ENCODE measurements at places on chromosomes 16 and 17.

DNA sequence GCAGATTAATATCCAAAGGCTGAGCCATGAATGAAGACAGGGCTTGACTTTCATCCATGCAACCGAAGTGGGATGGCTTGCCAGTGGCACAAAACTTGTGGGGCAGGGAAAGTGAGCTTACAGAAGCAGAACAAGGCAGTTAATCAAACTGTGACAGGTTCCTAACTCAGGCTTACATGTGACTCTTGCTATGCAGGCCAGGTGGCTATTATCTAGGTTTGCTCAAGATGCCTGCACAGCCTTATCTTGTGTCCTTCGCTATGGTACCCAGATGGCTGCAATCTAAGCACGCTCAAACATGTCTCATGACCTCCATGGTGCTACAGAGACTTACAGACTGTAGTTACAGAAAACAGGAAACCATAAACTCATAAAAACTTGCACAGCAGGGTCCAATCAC, 8.6 kb upstream of the DNAH9 start:
- DNase-seq: no peak

GRCh38 chr16:56732832-56733231, 2.9 kb downstream of the NUP93 start:
- no peak for DNase-seq

- no peak for DNase-seq
Observed at GRCh38 chr16:83951544-83951943, 1.5 kb upstream of the OSGIN1 start.

DNA sequence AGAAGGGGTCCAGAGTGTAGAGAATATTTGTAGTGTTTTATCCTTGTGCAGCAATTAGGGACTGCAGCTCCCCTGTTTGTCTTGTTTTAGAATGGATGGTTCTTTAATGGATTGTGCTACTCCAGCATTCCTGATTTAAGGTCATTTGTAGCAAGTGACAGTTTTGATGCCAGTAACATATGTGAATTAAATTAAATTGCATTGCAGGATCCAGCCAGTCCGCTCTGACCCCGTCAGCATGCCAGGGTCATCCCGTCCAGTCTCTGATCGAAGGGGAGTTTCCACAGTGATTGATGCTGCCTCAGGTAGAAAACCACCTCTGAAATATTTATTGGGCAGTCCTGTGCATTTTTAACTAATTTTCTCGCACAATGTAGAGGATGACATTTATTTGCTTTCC, 315.4 kb upstream of the TBX2 start:
- no peak for DNase-seq

GRCh38 chr16:11073407-11073999, 129.1 kb downstream of the CLEC16A start:
- no peak for DNase-seq

GRCh38 chr16:88062341-88063210, 111.3 kb downstream of the BANP start:
- no peak for DNase-seq

DNA sequence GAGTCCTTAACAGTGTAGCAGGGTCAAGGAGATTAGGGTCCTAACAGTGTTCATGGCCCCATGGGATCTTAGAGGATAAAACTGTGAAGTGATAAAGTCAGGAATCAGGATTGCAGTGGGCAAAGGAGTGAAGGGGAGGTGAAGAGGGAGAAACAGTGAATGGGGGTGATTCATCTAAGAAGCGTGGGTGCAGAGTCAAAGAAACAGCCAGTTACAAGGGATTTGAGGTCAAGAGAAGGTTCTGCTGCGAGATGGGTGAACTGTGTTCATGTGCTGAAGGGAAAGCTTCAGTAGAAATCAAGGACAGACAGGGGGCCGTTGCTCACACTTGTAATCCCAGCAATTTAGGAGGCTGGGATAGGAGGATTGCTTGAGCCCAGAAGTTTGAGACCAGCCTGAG, 5.9 kb downstream of the GTF3C1 start:
- no peak for DNase-seq

DNA sequence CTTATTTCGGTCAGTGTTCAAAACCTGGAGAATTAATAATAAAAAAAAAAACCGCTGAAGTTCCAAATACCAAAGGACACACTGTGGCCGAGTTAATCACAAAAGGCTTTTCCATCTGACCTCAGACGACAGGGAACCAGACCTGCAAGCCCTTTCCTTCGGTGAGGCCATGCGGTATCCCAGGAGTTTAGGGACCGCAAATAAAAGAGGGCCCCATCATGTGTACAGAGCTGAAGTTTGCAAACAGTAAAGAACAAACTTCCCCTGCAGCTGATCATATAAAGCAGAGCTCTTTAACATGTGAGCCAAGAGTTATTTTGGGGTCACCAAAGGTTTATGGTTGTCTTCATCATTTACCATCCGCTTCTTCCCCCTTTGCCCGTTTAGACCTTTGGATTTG, 33.0 kb upstream of the FOXJ1 start:
- no peak for DNase-seq

DNA sequence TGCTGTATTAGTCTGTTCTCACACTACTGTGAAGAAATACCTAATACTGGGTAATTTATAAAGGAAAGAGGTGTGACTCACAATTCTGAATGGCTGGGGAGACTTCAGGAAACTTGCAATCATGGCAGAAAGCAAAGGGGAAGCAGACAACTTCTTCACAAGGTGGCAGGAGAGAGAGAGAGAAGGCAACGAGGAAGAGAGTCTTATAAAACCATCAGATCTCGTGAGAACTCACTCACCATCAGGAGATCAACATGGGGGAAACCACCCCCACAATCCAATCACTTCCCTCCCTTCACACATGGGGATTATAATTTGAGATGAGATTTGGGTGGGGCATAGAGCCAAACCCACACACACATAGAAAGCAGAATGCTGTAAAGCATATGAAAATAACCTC, 896.2 kb downstream of the CDH11 start:
- DNase-seq: no peak

GRCh38 chr17:39871801-39872200, 3.8 kb downstream of the ZPBP2 start:
- DNase-seq: no peak

DNA sequence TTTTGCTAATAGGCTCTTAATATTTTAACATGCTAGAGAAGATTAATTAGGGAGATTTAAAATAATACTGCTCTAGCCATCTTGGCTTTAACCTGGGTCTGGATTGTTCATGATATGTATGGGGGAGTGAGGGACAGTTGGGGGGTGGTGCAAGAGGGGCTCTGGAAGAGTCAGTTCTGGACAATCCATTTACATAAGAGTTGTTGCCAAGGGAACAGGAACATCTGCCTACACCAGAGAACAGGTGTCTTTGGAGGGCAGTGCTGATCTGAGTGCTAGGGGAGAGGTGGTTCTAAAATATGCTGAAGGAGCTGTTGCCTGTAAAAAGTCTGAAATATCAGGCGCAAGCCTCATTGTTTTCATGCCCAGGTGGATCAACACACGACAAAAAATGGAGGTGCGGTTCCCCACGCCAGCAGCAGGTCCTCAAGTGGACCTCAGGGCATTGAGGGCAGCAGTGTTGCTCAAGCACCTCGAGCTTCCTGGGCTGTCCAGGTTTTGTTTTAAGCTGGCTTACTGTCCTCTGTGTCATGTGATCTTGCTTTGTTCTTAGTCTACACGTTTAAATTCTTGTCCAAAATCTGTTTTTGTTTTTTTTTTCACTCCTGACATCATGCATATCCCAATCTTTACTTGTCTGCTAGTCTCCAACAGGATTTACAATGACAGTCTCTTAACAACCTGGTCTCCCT, 25.4 kb upstream of the WSB1 start:
- no peak for DNase-seq

Measured in type B pancreatic cell (in vitro differentiated cells).